ENCODE measurements at places on chromosomes 16 and 17.

GRCh38 chr16:87653234-87653633, 50.9 kb downstream of the JPH3 start:
- DNase-seq = no peak

DNA sequence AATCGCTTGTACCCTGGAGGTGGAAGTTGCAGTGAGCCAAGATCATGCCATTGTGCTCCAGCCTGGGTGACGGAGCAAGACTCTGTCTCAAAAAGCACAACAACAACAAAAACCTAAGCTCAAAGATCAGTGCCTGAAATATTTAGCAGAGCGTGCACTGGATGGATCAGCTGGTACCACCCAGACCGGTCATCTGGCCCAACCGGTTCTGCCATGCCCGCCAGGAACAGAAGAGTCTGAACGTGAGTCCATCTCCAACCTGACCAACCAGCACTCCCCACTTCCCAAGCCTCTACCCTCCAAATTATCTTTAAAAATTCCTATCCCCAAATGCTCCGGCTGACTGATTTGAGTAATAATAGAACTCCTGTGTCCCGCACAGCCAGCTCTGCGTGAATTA, 1.5 kb upstream of the UQCC4 start:
- no peak for DNase-seq

DNA sequence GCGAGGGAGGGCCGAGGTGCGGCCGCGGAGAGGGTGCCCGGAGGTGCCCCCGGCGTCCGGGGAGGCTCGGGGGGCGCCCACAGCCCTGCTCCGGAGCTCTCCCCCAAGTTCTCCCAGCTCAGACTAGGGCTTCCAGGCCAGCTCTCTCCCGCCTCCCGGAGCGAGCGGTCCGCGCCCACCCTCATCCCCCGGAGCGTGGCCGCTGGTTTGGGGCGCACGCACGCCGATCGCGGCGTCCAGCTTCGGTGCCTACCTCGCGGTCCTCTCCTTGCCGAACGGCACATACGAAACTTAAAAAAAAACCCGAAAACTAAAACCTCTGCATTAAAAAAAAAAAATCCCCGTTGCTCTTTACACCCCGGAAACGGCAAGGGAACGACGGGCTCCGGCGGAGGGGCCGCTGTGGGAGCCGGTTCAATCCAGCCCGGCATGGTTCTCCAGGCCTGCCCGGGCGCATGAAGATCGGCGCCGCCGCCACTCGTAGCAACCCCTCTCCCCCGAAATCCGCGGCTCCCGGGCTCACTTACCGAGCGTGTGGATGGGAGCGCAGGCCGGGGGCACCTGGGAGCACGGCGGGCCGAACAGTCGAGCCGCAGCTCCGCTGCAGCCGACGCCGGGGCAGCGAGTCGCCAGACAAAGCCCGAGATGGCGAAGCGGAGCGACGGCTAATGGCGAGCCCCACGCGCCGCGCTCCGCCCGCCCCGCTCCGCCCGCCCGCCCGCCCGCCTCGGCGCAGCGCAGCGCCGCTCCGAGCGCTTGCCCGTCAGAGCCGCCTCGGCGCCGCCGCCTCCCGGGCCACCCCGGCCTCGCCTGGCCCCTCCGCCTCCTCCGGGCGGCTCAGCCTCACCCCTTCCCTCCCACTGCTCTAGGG, 973 bp upstream of the UBTF start:
- DNase-seq = peak; percentile 59

GRCh38 chr16:35798885-35799426, 2339.5 kb downstream of the TP53TG3F start:
- no peak for DNase-seq

DNA sequence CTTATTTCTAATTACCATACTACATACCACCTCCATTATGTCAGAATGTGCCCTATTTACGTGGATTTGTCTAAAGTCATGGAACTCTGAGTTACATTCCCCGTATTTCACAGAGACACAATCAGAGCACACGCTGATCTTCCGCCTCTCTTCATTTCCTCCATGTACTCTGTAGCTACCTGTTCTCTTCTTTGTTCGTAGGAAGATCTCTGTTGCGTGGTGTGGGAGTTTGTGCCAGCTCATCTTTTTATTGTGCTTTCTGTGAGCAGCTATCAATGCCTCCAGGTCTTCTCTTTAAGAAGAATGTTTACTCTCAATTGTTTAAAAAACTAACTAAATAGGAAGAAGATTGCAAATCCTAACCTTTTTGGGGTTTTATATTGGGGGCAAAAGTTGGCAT, 26.9 kb downstream of the NLRC5 start:
- DNase-seq = no peak

GRCh38 chr16:53337294-53337693, 97.0 kb upstream of the RBL2 start:
- DNase-seq = no peak

DNA sequence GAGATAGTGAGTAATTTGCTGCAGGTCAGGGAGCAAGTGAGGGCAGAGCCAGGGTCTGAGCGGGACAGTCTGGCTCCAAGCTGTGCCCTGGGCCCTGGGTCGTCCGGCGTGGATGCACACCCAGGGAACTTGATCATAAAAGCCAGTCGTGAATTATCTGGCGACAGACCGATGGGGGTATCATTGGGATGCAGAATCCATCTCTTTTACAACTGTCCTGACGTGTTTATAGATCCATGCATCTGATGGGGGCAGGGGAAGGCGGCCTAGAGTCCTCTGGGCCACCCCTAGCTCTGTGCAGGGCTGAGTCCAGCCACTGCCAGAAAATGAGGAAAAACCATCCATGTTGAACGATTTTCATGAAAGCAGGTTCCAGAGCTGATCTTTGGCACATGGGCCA, 332.8 kb downstream of the C16orf95 start:
- DNase-seq = no peak

DNA sequence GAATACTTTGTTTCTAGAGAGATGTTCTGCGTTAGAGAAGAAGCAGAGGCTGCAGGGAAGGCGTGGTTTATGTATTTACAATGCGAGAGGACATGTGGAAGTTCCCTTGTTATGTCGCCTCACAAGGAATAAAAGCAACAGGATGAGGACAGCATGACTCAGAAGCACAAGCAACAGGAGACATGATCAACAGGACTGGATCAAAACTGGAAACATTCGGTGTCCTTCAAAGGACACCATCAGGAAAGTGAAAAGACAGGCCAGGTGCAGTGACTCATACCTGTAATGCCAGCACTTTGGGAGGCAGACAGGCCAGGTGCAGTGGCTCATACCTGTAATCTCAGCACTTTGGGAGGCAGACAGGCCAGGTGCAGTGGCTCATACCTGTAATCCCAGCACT, 52.6 kb downstream of the CCDC57 start:
- peak; percentile 42 for DNase-seq

GRCh38 chr16:81469710-81470535, 25.3 kb downstream of the CMIP start:
- no peak for DNase-seq

DNA sequence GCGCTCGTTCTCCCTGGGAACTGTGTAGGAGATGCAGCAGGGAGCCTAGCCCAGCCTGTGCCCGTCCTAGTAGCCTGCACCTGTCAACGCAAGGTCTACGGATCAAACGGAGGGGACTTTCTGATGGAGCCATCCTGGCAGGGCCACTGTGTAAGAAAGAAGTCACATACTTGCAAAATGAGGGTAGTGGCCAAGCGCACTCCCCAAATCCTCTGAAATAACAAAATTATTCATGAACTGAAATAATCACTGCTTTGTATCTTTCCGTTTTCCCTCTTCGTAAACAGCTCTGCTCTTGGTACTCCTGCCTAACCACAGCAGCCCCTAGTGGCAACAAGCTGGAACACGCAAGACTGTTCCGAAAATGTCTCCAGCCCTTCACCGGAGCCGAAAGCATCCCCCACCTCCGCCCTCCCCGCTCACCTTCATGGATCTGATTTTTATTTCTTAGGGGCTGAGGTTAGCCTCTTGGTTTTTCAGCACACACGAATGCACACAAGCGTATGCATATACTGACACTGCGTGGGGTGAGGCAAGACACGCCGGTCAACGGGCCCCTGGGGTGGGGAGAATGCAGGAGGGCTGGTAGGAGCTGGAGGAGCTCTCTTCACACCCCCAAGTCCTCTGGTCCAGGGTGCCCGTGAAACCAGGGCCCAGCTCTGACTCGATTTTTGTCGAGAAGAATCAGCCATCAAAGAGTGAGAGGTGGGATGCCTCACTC, 100.8 kb downstream of the ABCC12 start:
- DNase-seq = peak; percentile 75

DNA sequence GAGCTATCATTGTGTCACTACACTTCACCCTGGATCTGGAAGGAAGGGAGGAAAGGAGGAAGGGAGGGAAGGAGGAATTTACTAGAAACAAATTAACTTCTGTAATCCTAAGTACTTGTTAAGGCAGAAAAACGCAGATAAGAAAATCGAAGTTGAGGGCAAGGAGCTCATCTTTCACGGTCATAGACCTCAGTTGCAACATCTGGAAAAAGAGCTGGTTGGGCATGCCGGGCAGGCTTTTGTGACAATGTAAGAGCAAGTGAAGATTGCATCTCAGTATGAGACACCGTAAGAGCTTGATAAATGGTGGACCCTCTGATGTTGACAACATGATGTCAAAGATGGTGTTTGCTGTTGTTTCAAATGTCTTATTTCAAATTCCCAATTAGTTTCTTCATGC, 721.5 kb downstream of the MAF start:
- DNase-seq = no peak

GRCh38 chr16:75841517-75841916, 115.2 kb upstream of the CPHXL start:
- DNase-seq = no peak

DNA sequence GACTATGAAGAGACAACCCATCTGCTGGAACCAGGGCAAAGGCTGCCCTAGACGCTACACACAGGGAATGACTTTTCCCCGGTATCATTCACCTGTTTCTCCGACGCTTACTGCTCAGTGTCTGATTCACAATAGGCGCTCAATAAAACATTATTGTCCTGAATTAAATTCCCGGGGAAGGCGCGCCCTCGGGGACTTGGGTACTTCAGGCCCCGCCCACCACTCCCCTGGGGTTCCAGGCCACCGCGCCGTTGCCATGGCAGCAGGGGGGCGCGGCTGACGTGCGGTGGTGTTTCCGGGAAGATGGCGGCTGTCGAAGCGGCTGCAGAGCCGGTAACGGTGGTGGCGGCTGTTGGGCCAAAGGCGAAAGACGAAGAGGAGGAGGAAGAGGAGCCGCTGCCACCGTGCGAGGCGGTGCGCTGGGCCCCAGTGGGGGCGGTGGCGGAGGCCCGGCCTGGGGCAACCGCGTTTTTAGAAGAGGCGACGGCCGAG, at the start of gene RUNDC1:
TSS of gene RUNDC1 (plus strand) at position 292 of the 492 bp plus-strand sequence. CDS start at position 304, 12 bp downstream.
- peak; percentile 89 for DNase-seq

DNA sequence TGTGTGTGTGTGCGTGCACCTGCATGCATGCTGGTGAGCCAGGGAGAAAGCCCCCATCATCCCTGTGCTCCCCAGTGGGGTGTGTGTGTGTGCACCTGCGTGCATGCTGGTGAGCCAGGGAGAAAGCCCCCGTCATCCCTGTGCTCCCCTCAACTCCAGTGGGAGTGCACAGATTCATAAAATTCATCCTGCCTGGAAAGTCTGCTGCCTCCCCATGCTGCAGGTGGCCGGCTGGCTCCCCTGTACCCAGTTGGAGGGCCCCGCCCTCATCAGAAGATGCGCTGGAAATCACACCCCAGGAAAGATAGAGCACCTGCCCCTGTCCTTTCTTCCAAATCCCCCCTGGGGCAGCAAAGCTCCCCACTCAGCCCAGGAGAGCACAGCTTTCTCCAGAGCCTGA, 84.8 kb upstream of the DOC2B start:
- no peak for DNase-seq

GRCh38 chr17:67689534-67690177, 28.1 kb upstream of the NOL11 start:
- peak; percentile 84 for DNase-seq

GRCh38 chr17:4142107-4142900, 526 bp downstream of the ZZEF1 start:
- peak; percentile 22 for DNase-seq

- DNase-seq = peak; percentile 40
Observed at GRCh38 chr16:47519037-47519436, 57.9 kb downstream of the PHKB start.

GRCh38 chr16:70158261-70158939, 15.2 kb upstream of the CLEC18C start:
- DNase-seq = no peak

DNA sequence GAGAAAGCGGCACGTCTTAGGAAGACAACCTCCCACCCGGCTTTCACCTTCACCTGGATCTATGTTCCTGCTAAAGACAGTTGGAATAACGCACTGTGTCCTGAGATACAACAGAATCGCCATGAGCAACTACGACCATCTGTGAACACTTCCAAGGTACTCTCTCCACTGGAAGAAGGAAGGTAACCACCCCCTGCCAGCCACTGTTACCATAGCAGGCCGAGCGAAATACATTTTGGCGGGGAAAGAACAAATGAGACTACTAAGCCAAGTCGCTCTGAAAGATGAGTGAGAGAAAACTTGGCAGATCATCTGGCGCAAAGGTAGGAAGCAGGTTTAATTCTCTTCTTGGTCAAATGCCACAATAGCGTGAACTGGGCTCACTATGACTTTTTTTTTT, 9.8 kb downstream of the CRK start:
- no peak for DNase-seq

DNA sequence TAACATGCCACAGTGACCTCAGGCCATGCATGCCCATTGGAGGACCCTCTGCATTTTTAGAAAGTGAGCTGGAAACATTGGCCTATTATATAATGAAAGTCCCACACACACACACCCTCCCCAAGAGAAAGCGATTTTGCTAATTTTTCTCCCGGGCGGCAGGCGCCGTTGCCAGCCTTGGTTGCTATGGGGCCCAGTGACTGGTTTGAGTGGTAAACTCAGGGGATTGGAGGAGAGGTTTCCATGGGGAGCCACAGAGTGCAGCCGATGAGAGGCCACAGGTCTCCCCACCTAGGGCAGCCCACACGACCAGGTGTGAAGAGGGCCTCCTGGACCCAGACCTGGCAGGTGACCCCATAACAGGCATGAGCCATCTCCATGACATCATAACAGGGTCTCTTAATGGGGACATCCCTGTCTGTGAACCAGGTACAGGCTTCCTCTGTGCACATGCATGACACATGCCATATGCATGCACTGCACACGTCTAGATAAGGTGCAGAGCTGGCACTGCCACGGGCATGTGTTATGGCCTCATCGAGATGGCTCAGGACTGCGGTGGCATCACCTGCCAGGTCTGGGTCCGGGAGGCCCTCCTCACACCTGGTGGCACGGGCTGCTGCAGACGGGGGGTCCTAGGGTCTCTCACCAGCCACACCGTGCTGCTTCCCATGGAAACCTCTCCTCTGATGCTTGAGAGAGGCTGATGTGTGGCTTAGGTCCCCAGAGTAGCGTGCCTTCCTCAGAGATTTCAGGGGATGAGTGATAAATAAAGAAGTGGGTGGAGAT, 144.1 kb downstream of the RBFOX3 start:
- no peak for DNase-seq

DNA sequence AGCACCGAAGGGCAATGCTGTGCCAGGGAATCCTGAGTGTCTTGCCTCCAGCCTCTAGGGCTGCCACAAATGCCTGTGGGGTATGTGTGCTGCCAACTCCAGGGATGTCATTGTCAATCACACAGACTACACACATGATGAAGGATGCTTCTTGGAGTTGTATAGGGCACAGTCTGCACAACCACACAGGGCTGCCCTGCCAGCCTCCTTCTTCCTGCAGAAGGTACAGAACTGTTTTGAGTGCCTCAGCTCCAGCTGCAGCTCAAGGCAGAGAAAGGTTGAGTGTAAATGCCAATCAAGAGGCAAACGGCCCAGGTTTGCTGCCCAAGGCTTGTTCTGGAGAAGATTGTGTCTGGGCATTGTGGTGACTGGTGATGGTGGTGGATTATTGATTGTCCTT, 15.6 kb downstream of the SCNN1B start:
- DNase-seq = no peak

- no peak for DNase-seq
Observed at GRCh38 chr17:74408815-74409214, 23.1 kb upstream of the GPRC5C start.

- no peak for DNase-seq
Observed at GRCh38 chr17:58969156-58969555, 137.5 kb downstream of the TRIM37 start.

Measured in cardiac fibroblast (primary cell).